ENCODE measurements at places on chromosomes 3 and 15. TPM values are rescaled to one million over a fixed set of nuclear protein-coding genes. Genes with fewer than 3 reads are reported as not detected.
A peak's percentile ranks its signal among the peaks of the same experiment; 100 is the strongest.

Gene ARIH2
- 119 TPM for total RNA-seq

Gene OR5K2
- total RNA-seq, result not detected

Gene ARHGAP11A
- total RNA-seq, result 1.1 TPM

Gene ADCY5
- total RNA-seq, result not detected

DNA sequence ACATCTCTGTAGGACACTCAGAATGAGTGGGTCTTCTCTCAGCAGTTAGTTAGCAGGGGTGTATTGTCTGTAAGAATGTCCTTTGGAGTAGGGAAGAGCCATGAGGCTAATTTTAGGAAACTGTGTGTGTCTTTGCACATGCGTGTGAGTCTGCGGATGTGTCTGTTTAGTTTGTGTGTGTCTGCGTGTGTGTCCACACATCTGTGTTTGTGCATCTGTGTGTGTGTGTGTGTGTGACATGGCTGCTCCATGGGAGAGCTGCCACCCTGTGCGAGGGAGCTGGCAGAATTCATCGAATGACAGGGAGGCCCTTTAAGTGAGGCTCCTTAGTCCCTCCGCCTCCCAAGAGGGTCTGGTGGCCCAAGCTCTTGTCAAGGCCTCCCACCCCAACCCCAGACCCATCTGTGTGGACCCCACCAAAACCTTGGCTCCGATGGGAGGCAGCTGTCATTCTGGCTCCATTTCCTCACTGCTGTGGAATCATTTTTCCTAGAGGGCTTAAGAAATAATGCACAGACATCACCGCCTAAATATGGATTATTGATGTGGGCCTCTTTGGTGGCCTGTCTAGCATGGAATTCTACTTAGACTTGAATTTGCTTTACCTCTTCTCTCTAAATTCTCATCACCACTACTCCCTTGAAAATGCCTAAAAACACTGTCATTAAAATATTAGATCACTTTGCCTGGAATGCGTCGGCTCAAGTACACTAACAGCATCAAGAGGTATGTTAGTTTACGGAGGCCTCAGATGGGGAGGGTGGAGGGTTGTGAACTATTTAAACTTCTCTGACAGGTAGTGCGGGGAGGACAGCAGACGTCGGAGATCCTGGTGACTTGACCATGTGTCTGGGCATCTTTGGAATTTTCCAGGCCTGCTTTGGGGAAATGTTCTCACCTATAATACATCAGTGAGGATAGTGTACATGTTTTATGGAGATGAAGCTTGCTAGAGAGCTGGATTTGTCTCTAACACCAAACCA lies 9.4 kb downstream of the ESYT3 start:
- no peak for DNase-seq

DNA sequence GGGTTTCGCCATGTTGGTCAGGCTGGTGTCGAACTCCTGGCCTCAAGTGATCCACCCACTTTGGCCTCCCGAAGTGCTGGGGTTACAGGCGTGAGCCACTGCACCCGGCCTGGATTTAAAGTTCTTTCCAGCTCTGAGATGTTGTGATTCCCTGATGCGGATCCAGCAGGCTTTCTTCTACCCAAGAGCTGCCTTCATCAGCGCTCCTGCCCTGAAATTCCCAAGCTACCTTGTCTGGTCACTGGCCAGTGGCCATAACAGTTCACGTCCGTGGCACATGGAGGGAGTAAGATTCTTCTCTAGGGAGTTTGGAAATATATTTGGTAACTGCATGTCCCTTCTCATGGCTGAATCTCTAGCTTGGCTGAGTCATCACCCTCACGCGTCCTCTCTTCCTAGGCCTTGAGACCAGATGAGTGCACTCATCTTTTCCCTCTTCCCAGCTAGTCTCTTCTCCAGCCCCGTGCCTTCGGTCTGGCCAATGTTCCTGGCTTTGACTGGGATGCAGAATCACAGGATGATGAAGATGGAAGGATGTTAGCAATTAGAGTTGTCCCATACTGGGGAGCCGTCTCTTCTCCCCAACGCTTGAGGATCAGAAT lies 29.8 kb upstream of the APOD start:
- DNase-seq, result peak; percentile 75

DNA sequence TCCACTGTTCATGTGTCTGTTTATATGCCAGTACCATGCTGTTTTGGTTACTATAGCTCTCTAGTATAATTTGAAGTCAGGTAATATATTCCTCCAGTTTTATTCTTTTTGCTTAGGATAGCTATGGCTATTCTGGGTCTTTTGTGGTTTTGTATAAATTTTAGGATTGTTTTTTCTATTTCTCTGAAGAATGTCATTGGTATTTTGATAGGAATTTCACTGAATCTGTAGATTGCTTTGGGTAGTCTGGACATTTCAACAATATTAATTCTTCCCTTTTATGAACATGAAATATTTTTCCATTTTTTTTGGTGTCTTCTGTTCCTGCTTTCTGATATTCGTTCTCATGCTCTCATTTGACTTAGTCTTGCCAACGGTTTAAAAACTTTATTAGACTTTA lies 39.6 kb downstream of the GREM1 start:
- no peak for DNase-seq

GRCh38 chr3:53754325-53754724 lies 91.9 kb downstream of the CHDH start:
- DNase-seq, result no peak

DNA sequence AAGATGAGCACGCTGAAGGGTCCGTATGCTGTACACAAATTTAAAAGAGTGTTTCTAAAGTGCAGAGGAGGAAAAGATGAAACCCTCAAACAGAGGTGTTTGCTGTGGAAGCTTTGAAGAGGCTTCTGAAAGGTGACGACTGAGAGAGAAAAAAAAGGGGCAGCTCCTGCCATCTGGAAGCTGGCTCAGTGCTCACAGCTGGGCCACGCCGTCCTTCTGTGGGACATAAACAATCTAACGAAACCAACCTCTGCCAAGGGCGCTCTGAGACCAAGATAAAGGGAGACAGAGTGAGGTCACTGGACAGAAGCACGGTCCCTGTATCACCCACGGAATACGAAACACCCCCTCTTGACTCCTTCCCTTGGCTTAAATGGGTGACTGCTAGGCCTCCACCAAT lies 96.3 kb upstream of the SLC6A6 start:
- DNase-seq, result no peak

GRCh38 chr15:74024687-74025086 lies 30.2 kb downstream of the PML start:
- no peak for DNase-seq

GRCh38 chr3:52226229-52226817 lies 878 bp upstream of the TLR9 start:
- DNase-seq, result no peak

DNA sequence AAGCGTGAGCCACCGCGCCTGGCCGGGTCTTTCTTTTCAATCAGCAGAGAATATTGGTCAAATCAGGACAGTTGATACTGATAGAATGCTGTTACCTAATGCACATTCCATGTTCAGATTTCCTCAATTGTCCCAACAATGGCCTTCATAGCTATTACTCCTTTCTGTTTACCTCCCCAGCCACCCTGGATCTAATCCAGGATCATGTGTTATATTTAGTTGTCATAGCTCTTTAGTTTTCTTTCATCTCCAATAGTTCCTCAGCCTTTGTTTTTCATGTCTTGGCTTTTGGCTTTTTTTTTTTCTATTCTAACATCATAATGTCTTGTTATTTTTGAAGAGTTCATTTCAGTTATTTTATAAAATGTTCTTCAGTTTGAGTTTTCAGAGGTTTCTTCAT lies 14.6 kb downstream of the USP3 start:
- no peak for DNase-seq

- no peak for DNase-seq
Measured at GRCh38 chr15:95324656-95325055, 1005.8 kb upstream of the NR2F2 start.

GRCh38 chr15:50148362-50148963 lies 29.4 kb upstream of the ATP8B4 start:
- peak; percentile 77 for DNase-seq

DNA sequence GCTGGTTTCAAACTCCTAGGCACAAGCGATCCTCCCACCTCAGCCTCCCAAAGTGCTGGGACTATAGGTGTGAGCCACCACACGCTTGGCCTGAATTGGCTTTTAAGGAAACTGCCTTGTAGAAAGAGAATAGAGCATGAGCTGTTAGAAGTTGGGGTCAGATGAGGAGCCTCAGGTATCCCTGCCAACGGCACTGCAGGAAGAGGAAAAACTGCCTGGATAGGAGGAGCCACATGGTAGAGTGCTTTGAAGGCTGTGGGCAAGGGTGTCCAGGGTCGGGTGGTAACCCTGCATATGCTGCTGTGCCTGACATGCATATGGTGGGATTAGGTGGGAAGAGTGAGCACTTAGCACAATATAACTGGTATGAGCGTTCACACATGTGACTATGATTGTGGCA lies 55.0 kb downstream of the BSN start:
- DNase-seq, result no peak

GRCh38 chr3:195102609-195103467 lies 168.1 kb downstream of the XXYLT1 start:
- DNase-seq, result peak; percentile 93
